ENCODE measurements at places on chromosomes 3 and 15. TPM values are rescaled to one million over a fixed set of nuclear protein-coding genes. Genes with fewer than 3 reads are reported as not detected.

Gene SLC28A1
- total RNA-seq, result not detected

Gene SST
- not detected for total RNA-seq

Gene ZBED2
- 3.9 TPM for total RNA-seq

Gene UBR1
- total RNA-seq, result 27.8 TPM

Gene POTEB3
- not detected for total RNA-seq

Gene PLCB2
- total RNA-seq, result 195 TPM

Gene COL6A6
- total RNA-seq, result not detected

Gene CCDC33
- not detected for total RNA-seq

Gene NOX5
- not detected for total RNA-seq

Gene TTC21A
- total RNA-seq, result 5.1 TPM

Gene FAM174B
- 6.0 TPM for total RNA-seq

Gene STRA6
- total RNA-seq, result not detected

Gene IGSF10
- total RNA-seq, result not detected

Gene PIGB
- total RNA-seq, result 22.2 TPM

Gene XXYLT1
- total RNA-seq, result 7.7 TPM

Gene MYO5C
- total RNA-seq, result 2.8 TPM

Gene FRMD5
- total RNA-seq, result not detected

Gene CHRM5
- total RNA-seq, result not detected

Gene ARIH1
- 137 TPM for total RNA-seq

Gene CYP8B1
- total RNA-seq, result not detected

Gene SLC6A11
- not detected for total RNA-seq

Gene EOMES
- 0.52 TPM for total RNA-seq

Gene SMCO1
- total RNA-seq, result not detected

Gene RBP2
- total RNA-seq, result not detected

Gene ERICH6
- 0.81 TPM for total RNA-seq

Gene COL7A1
- 0.52 TPM for total RNA-seq

Gene HRG
- not detected for total RNA-seq

Gene IQCH
- total RNA-seq, result 0.89 TPM

Gene FBXL22
- 0.81 TPM for total RNA-seq

Gene VWA5B2
- not detected for total RNA-seq

Gene PLA2G4D
- not detected for total RNA-seq

Gene SMAD6
- 0.40 TPM for total RNA-seq
